ENCODE measurements at places on chromosomes 11 and 22. TPM values are rescaled to one million over a fixed set of nuclear protein-coding genes. Genes with fewer than 3 reads are reported as not detected.

GRCh38 chr11:87022254-87022653 is 15.5 kb upstream of the TMEM135 start:
- H3K4me1 ChIP-seq: no peaks in the 10 kb centered on the region
- DNase-seq: no peak
- no peaks in the 10 kb centered on the region for H3K36me3 ChIP-seq
- H3K27ac ChIP-seq: no peak overlapping the region
- no peak overlapping the region for H3K4me3 ChIP-seq

DNA sequence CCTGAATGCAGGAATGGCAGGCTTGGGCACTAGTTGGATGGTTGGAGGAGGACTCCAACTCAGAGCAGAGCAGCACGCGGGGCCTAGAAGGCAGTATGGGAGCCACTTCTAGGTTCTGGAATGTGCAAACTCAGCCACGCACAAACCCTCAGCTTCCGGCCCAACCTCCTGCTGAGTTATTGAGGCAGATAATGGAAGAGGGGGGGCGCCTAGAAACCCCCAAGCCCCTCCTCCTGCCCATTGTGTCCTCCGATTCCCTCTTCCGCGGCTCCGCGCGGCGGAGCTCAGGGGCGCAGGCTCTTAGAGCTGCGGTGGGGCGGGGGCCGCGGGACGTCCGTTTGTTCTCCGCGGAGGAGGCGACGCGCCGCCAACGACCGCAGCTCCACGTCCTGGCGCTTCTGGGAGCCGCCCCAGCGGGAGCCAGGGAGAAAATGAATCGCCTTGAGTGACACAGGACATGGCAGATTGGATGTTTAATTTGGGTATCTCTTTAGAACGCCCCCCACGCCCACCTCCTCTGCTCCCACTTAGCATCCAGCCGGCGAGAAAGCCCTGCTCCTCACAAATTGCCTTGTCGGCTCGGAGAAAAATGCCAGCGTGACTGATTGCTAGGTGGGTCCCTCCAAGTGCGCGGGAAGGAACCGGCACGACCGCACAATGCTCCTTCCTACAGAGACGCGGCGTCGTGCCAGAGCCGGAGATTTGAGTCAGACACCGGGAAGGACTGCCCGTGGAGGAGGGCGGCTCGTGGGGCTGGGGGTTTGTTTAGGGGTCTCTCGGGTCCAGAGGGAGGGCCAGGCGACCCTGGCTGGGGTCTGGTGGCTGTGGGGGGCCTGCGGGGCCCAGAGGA is 144.6 kb downstream of the NECTIN1 start:
- H3K27ac ChIP-seq: no peak overlapping the region
- no peaks in the 10 kb centered on the region for H3K36me3 ChIP-seq
- no peaks in the 10 kb centered on the region for H3K4me1 ChIP-seq
- DNase-seq: peak; percentile 81
- peaks cover 6% of the 10 kb centered on the region for H3K27me3 ChIP-seq

GRCh38 chr22:29004647-29005371 is 56.8 kb downstream of the C22orf31 start:
- no peaks in the 10 kb centered on the region for H3K27me3 ChIP-seq
- no peak overlapping the region for H3K27ac ChIP-seq
- DNase-seq: peak; percentile 77
- H3K36me3 ChIP-seq: no peaks in the 10 kb centered on the region
- peaks cover 16% of the 10 kb centered on the region for H3K4me1 ChIP-seq

- H3K27me3 ChIP-seq: no peaks in the 10 kb centered on the region
- DNase-seq: peak; percentile 65
- no peak overlapping the region for H3K4me3 ChIP-seq
- H3K36me3 ChIP-seq: no peaks in the 10 kb centered on the region
These were observed 52.8 kb downstream of the MN1 start for GRCh38 chr22:27748751-27749191.

GRCh38 chr22:26610072-26610958 is 7.5 kb downstream of the CRYBB1 start:
- H3K36me3 ChIP-seq: no peaks in the 10 kb centered on the region
- no peak for DNase-seq
- H3K27ac ChIP-seq: no peak overlapping the region
- no peak overlapping the region for H3K4me3 ChIP-seq
- no peaks in the 10 kb centered on the region for H3K27me3 ChIP-seq

DNA sequence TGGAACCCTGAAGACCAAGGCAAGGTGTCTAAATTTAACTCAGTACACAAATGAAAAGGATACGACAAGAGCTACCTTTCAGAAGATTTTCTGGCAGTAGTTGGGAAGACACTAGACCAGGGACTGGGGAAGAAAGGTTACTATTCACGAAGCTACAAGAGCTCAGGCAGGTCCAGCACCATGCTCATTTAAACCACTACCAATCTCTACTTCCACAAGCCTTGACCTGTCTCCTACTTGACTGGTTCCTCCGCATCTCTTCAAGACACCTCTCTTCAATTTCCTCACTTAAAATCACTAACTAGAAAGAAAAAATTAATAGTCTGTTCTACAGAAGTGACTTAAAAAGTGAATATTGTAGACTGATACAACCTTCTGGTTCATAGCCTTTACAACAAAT is 22.9 kb downstream of the TCF20 start:
- no peaks in the 10 kb centered on the region for H3K36me3 ChIP-seq
- DNase-seq: no peak
- no peaks in the 10 kb centered on the region for H3K27me3 ChIP-seq
- H3K27ac ChIP-seq: no peak overlapping the region
- H3K4me3 ChIP-seq: no peak overlapping the region

GRCh38 chr11:60130496-60130895 is 42.0 kb downstream of the MS4A2 start:
- no peaks in the 10 kb centered on the region for H3K27me3 ChIP-seq
- no peaks in the 10 kb centered on the region for H3K4me1 ChIP-seq
- no peak overlapping the region for H3K4me3 ChIP-seq

- DNase-seq: no peak
- H3K36me3 ChIP-seq: no peaks in the 10 kb centered on the region
- no peaks in the 10 kb centered on the region for H3K27me3 ChIP-seq
These were observed 1035.3 kb downstream of the NTM start for GRCh38 chr11:132405728-132406127.

- peaks cover 9% of the 10 kb centered on the region for H3K36me3 ChIP-seq
- peaks cover 40% of the 10 kb centered on the region for H3K4me1 ChIP-seq
- peak overlapping the region; percentile 54 for H3K27ac ChIP-seq
- no peak overlapping the region for H3K4me3 ChIP-seq
- H3K27me3 ChIP-seq: no peaks in the 10 kb centered on the region
These were observed 6.5 kb upstream of the ST3GAL4 start for GRCh38 chr11:126348806-126349582.

- peak overlapping the region; percentile 40 for H3K27ac ChIP-seq
- no peak overlapping the region for H3K4me3 ChIP-seq
- no peaks in the 10 kb centered on the region for H3K4me1 ChIP-seq
- DNase-seq: no peak
- H3K36me3 ChIP-seq: no peaks in the 10 kb centered on the region
- no peaks in the 10 kb centered on the region for H3K27me3 ChIP-seq
These were observed 32.2 kb downstream of the P4HA3 start for GRCh38 chr11:74279256-74279655.

GRCh38 chr11:94825031-94825430 is 56.9 kb downstream of the AMOTL1 start:
- H3K4me1 ChIP-seq: peaks cover under 1% of the 10 kb centered on the region
- no peak overlapping the region for H3K27ac ChIP-seq
- DNase-seq: no peak
- no peaks in the 10 kb centered on the region for H3K27me3 ChIP-seq
- no peak overlapping the region for H3K4me3 ChIP-seq

GRCh38 chr22:20967697-20968211 is 699 bp downstream of the AIFM3 start:
- no peaks in the 10 kb centered on the region for H3K4me1 ChIP-seq
- H3K27me3 ChIP-seq: peaks cover 16% of the 10 kb centered on the region
- no peak for DNase-seq
- no peak overlapping the region for H3K4me3 ChIP-seq

- H3K27me3 ChIP-seq: no peaks in the 10 kb centered on the region
- no peak overlapping the region for H3K4me3 ChIP-seq
- no peaks in the 10 kb centered on the region for H3K4me1 ChIP-seq
- peak; percentile 20 for DNase-seq
These were observed 22.7 kb downstream of the OOSP3 start for GRCh38 chr11:59901306-59901705.

GRCh38 chr11:124759266-124760204 is 2.6 kb downstream of the ESAM start:
- H3K36me3 ChIP-seq: no peaks in the 10 kb centered on the region
- H3K4me3 ChIP-seq: peak overlapping the region; percentile 55
- H3K27ac ChIP-seq: peak overlapping the region; percentile 93
- H3K27me3 ChIP-seq: no peaks in the 10 kb centered on the region

GRCh38 chr11:111310088-111310487 is 11.7 kb downstream of the POU2AF3 start:
- H3K4me3 ChIP-seq: no peak overlapping the region
- no peak for DNase-seq
- no peak overlapping the region for H3K27ac ChIP-seq
- peaks cover 29% of the 10 kb centered on the region for H3K4me1 ChIP-seq
- H3K36me3 ChIP-seq: no peaks in the 10 kb centered on the region

- DNase-seq: peak; percentile 43
- no peaks in the 10 kb centered on the region for H3K4me1 ChIP-seq
- H3K36me3 ChIP-seq: no peaks in the 10 kb centered on the region
- no peak overlapping the region for H3K27ac ChIP-seq
- H3K4me3 ChIP-seq: no peak overlapping the region
These were observed 59.6 kb downstream of the FLRT1 start for GRCh38 chr11:64095273-64095817.

- H3K4me1 ChIP-seq: peaks cover 19% of the 10 kb centered on the region
- H3K27me3 ChIP-seq: no peaks in the 10 kb centered on the region
- no peaks in the 10 kb centered on the region for H3K36me3 ChIP-seq
These were observed 41.5 kb upstream of the NNMT start for GRCh38 chr11:114254571-114255146.

- H3K4me3 ChIP-seq: no peak overlapping the region
- H3K4me1 ChIP-seq: no peaks in the 10 kb centered on the region
- no peaks in the 10 kb centered on the region for H3K27me3 ChIP-seq
These were observed 583.3 kb upstream of the TENM4 start for GRCh38 chr11:80024119-80024518.

DNA sequence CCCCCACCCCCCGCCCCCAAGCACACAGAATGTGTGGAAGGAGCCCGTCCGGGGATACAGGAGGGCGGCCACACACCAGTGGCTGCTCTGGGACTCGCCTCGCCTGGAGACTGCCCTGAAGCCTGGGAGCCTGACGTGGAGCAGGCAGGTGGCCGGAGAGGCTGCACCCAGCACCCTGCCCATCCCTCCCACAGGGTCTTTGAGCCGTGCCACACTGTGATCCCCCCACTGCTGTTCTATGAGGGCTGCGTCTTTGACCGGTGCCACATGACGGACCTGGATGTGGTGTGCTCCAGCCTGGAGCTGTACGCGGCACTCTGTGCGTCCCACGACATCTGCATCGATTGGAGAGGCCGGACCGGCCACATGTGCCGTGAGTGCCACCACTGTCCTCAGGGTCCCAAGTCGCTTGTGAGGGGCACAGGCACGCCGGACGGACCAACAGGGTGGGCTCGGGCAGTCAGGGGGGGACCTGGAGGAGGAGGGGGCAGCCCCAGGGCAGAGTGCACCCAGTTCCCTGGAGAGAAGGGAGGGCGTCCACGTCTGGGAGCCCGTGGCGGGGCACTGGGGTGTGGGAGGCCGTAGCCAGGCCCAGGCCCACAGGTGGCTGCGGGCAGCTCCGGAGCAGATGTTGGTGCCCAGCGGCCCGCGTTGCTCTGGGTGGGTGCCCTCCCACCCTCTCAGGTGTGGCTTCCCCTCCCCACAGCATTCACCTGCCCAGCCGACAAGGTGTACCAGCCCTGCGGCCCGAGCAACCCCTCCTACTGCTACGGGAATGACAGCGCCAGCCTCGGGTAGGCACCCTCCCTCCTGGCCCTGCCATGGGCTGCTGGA is 27.0 kb upstream of the MUC5B start:
- no peak overlapping the region for H3K4me3 ChIP-seq
- peak; percentile 5 for DNase-seq
- peaks cover 5% of the 10 kb centered on the region for H3K27me3 ChIP-seq

DNA sequence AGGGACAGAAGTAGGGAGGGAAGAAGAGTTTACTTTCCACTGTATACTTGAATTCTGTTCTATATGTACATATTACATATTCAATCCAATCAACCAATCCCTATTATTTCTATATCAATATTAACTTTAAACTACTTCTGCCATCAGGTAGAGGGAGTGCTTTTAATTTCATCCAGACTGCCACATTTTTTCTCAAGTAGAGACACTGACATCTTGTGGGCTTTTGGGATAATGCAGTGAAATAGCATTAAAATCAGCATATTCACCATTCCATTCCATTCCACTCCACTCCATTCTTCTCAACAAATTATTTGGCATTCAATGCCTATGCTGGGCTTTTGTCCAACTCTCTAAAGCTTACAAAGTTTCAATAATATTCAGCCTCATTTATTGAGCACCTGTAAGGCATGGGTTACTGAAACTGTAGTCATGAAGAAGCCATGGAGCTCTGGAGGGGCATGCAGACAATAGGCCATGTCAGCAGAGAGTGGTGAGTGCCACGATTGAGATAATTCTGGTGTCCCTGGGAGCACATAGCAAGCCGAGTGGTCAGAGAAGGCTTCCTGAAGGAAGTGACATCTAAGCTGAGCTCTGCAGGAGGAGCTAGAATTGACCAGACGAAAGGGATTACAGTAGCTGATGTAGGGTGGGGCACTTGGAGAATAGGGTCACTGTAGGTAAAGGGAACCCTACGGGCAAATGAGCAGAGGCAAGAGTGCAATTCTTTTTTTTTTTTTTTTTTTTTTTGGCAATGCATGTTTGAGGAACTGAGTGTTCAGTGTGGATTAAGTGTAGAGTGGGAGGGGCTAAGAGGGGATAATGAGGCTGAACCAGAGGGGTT is 12.8 kb upstream of the CLPB start:
- no peak overlapping the region for H3K4me3 ChIP-seq
- no peaks in the 10 kb centered on the region for H3K4me1 ChIP-seq
- H3K27me3 ChIP-seq: no peaks in the 10 kb centered on the region

- no peak overlapping the region for H3K27ac ChIP-seq
- H3K4me1 ChIP-seq: no peaks in the 10 kb centered on the region
- DNase-seq: no peak
These were observed 8.7 kb upstream of the LTO1 start for GRCh38 chr11:69683764-69684333.

GRCh38 chr22:50267591-50268390 is 2.4 kb downstream of the MAPK11 start:
- H3K27me3 ChIP-seq: no peaks in the 10 kb centered on the region
- peaks cover 27% of the 10 kb centered on the region for H3K4me1 ChIP-seq
- H3K27ac ChIP-seq: no peak overlapping the region

DNA sequence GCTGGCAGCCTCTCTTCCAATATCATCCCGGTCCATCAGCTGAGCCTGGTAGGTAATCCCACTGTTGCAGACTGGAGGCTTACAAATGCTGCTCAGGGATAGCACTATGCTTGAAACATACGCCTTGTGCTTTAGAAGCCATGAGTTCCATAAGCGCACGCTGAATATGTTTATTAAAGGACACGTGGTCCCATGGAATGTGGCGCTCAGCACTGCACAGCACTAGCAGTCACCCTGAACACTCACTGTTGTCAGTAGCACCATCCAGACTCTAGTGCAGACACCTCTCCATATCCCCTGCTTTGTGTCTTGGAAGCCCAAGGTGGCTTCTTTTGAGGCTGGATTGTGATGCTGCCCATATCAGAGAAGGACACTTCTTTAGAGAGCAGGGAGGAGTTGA is 120.9 kb downstream of the MAML2 start:
- H3K36me3 ChIP-seq: no peaks in the 10 kb centered on the region
- H3K4me3 ChIP-seq: no peak overlapping the region
- DNase-seq: peak; percentile 68
- H3K27me3 ChIP-seq: no peaks in the 10 kb centered on the region

Gene CEND1
- 0.18 TPM for total RNA-seq

Gene SERHL2
- 2.7 TPM for total RNA-seq

Gene CARNS1
- 1.7 TPM for total RNA-seq

Gene APOL1
- 32.3 TPM for total RNA-seq

Gene MYO18B
- 0.09 TPM for total RNA-seq

Gene FAM111B
- 6.9 TPM for total RNA-seq

Gene OMP
- 0.74 TPM for total RNA-seq

Measured in lung (tissue), 17 donors.